Stimulated activated naive B cell treated with anti-CD40 and anti-IgM and Interleukin-4, amounts not matched to agents 10 μg/mL and 1 μg/mL and 100 μg/mL, for 72 hours (primary cell): ENCODE measurements at places on chromosomes 6 and 20.

- no peak for DNase-seq
- H3K36me3 ChIP-seq: peaks cover 9% of the 10 kb centered on the region
- H3K4me3 ChIP-seq: no peak overlapping the region
- H3K27ac ChIP-seq: no peak overlapping the region
- H3K4me1 ChIP-seq: peaks cover 86% of the 10 kb centered on the region
Measured at GRCh38 chr6:157558049-157558448, 177.1 kb downstream of the ZDHHC14 start.

DNA sequence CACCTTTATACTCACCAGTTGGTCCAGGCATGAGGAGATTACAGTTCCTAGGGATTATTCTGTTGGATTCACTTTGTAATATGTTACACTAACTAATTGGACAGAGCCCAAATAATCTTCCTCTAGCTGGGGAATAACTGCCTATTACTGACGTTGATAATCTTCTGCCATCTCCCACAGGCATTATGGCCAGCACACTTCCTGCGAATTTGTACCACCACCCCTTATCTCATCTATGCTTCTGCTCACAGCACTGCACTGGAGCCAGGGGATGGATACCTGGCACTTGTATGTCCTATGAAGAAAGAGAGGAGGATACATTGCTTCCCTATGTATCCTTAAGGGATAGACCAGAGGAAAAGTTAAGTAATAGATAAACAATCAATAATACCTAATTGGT, 494.8 kb upstream of the MAN1A1 start:
- no peak overlapping the region for H3K27ac ChIP-seq
- peaks cover 9% of the 10 kb centered on the region for H3K36me3 ChIP-seq
- no peak overlapping the region for H3K4me3 ChIP-seq
- H3K27me3 ChIP-seq: no peaks in the 10 kb centered on the region
- H3K4me1 ChIP-seq: no peaks in the 10 kb centered on the region

DNA sequence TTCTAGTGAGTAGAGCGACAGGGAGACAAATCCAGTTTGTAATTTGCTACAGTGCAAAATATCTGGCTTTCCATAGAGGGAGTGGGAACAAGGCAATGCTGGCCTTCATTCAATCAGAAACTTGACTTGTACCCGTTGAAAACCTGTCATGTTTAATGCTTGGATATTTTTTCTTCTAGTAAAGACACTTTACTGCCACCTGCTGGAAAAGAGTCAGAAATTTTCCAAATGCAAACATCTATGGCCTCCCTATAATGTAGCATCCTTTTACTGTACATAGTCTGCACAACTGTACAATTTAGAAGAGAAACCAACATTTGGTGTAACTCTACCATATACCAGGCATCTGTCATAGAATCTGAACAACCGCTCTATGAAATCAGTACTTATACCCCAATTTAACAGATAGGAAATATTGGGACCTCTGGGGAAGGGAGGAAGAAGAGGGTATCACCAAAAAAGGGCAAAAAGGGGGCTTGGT, 16.7 kb upstream of the TBC1D20 start:
- H3K4me3 ChIP-seq: no peak overlapping the region
- DNase-seq: peak; percentile 5
- peaks cover 7% of the 10 kb centered on the region for H3K4me1 ChIP-seq
- no peaks in the 10 kb centered on the region for H3K27me3 ChIP-seq
- H3K36me3 ChIP-seq: peaks cover 51% of the 10 kb centered on the region

DNA sequence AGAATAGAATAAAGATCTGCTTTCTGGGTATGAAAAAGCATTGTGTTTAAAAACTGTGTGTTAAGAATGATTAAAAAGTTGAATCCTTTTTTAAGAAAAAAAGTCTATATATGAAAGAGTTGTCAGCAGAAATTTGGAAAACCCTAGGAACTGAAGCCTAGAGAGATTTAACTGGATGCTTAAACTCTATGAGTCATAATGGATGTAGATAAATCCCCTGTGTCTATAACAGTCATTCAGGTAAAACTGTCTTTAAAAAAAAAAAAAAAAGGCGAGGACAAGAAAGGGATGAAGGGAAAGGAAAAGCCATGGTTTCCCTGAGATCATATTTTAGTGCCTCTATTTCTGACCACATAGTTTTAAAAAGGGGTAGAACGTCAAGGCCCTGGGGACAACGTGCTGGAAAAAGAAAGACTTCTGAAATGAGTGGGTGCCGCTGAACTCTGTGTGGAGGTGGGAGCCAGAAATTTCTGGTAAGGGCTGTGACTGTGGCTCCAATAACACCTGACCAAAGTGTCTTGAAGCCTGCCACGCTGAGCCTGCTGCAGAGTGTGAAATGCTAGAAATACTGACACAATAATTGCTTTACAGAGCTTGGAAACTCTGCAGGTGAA, 302.6 kb upstream of the ARID1B start:
- H3K4me1 ChIP-seq: peaks cover 7% of the 10 kb centered on the region
- H3K27ac ChIP-seq: no peak overlapping the region
- DNase-seq: peak; percentile 3
- no peaks in the 10 kb centered on the region for H3K36me3 ChIP-seq

DNA sequence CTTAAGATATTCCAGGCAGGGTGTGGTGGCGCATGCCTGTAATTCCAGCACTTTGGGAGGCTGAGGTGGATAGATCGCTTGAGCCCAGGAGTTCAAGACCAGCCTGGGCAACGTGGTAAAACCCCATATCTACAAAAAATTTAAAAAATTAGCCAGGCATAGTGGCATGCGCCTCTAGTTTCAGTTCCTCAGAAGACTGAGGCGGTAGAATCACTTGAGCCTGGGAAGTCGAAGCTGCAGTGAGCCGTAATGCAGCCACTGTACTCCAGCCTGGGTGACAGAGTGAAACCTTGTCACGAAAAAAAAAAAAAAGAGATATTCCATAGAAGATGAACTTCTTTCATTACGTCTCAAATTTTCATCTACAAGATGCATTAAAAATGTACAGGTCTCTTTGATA, 46.7 kb upstream of the ISM1 start:
- H3K36me3 ChIP-seq: no peaks in the 10 kb centered on the region
- H3K27me3 ChIP-seq: peaks cover 9% of the 10 kb centered on the region
- H3K27ac ChIP-seq: no peak overlapping the region

- peak overlapping the region; percentile 85 for H3K4me3 ChIP-seq
- peak overlapping the region; percentile 89 for H3K27ac ChIP-seq
- peaks cover 20% of the 10 kb centered on the region for H3K27me3 ChIP-seq
- H3K36me3 ChIP-seq: peaks cover 6% of the 10 kb centered on the region
- H3K4me1 ChIP-seq: peaks cover 19% of the 10 kb centered on the region
- DNase-seq: peak; percentile 72
Measured at GRCh38 chr6:27753668-27754407, 158.4 kb downstream of the OR2B2 start.

- no peak overlapping the region for H3K4me3 ChIP-seq
- H3K27ac ChIP-seq: no peak overlapping the region
- no peaks in the 10 kb centered on the region for H3K36me3 ChIP-seq
- H3K27me3 ChIP-seq: peaks cover 33% of the 10 kb centered on the region
- no peaks in the 10 kb centered on the region for H3K4me1 ChIP-seq
- no peak for DNase-seq
Measured at GRCh38 chr6:30979690-30980089, 3.8 kb upstream of the MUC21 start.

DNA sequence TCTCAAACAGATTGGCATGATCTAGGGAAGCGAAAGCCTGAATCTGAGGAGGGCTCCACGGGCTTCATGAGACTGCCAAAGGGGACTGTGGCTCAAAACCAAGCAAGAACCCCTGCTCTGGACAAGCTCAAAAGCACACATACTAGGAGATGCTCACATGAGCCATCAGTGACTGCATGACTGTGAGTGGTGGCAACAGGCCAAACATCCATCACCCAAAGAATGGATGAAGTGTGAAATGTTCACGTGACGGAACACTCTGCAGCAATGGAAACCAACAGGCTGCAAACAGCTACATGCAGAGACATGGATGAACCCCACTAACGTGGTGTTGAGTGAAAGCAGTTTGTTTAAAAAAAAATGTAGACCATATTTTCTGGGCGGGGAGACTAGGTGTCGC, 136.3 kb downstream of the PREX1 start:
- DNase-seq: no peak
- H3K27me3 ChIP-seq: no peaks in the 10 kb centered on the region
- H3K36me3 ChIP-seq: peaks cover 50% of the 10 kb centered on the region
- no peak overlapping the region for H3K4me3 ChIP-seq

- H3K27ac ChIP-seq: no peak overlapping the region
- H3K27me3 ChIP-seq: peaks cover 7% of the 10 kb centered on the region
- no peak for DNase-seq
- peaks cover 16% of the 10 kb centered on the region for H3K36me3 ChIP-seq
Measured at GRCh38 chr6:30350524-30350923, 5.6 kb downstream of the RPP21 start.

GRCh38 chr6:149852180-149852579, 12.0 kb downstream of the LRP11 start:
- no peak for DNase-seq
- H3K4me1 ChIP-seq: peaks cover 20% of the 10 kb centered on the region
- H3K27me3 ChIP-seq: no peaks in the 10 kb centered on the region
- H3K36me3 ChIP-seq: no peaks in the 10 kb centered on the region
- H3K4me3 ChIP-seq: no peak overlapping the region

DNA sequence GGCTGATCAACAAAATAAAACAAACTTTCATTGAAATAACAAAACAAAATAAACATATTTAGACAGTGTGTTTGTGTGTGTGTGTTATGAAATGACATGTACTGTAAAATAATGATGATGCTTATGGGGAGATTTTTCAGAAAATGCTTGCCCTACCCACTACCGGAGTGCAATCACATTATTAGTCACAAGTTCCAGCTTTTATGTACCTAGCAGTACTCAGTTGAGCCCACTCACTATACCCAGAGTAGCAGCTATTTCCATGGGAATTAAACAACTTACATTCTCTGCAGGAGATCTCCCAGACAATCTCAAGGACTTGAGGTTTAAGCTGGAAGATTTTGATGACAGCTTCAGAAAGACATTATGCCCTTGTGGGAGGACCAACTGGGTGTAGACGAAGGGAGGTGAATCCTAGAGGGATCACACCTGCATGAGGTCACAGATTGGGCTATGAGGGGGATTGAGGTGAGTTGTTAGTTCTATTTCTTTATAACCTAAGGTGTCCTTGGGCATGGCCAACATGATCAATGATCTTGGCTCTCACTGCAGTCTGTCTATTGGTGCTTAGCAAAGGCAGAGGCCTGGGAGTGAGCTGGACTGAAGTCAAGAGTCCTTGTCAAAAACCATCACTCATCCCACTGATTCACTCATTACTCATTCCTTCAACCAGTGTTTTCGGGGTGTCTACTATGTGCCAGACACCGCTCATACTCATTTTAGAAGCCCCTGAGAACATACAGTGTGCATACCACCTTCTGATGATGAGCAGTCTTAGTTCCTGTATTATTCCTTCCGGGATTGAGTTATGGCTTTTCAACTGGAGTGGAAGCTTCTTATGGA, 6.7 kb upstream of the CLIC5 start:
- no peak for DNase-seq
- peaks cover 22% of the 10 kb centered on the region for H3K27me3 ChIP-seq
- H3K36me3 ChIP-seq: no peaks in the 10 kb centered on the region
- H3K4me1 ChIP-seq: no peaks in the 10 kb centered on the region
- no peak overlapping the region for H3K4me3 ChIP-seq

- no peak overlapping the region for H3K4me3 ChIP-seq
- no peaks in the 10 kb centered on the region for H3K27me3 ChIP-seq
- DNase-seq: no peak
- no peaks in the 10 kb centered on the region for H3K36me3 ChIP-seq
- H3K27ac ChIP-seq: no peak overlapping the region
- H3K4me1 ChIP-seq: peaks cover 18% of the 10 kb centered on the region
Measured at GRCh38 chr6:156161471-156161870, 615.7 kb upstream of the ARID1B start.

DNA sequence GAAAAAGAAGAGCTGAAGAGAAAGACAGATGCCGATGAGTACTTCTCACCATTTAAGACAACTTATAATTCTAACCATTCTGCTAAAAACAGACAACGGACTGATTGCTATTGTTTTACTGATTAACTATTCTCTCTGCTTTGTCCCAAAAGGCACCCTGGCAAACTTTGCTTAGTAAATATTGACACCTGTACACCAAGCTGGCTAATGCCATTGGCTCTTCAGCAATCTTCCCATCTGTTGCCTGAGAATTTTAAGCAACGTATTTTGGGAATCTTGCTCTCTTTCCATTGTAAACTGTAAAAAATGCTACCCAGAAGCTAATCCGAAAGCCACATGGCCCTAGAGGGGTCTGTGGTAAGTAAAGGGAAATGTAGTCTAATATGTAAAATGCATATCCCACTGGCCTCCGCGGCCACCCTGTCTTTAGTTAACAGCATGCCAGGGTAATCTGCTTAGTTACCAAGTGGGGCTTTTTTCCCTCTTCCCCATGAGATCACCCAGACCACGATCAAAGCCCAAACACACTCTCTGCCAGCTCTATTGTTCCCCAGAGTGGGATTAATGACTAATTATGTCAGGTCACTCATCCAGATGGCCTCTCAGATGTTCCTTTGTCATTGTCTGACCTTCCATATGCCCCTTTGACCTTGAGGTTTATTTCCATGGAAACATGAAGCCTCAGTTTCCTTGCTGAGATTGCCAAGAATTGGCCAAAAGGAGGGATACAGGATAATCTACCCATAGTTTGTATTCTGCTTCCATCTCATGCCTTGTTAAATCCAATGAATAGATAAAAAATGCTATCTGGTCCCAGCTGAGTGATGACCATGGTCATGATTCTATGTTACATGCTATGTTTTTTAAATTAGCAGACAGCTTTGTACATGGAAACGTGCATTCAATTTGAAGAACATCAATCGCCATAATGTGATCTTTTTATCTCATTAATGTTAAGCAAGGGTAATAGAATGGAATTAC, 216.4 kb upstream of the MCHR2 start:
- H3K4me3 ChIP-seq: no peak overlapping the region
- H3K27ac ChIP-seq: no peak overlapping the region
- no peak for DNase-seq
- H3K4me1 ChIP-seq: no peaks in the 10 kb centered on the region
- no peaks in the 10 kb centered on the region for H3K36me3 ChIP-seq

DNA sequence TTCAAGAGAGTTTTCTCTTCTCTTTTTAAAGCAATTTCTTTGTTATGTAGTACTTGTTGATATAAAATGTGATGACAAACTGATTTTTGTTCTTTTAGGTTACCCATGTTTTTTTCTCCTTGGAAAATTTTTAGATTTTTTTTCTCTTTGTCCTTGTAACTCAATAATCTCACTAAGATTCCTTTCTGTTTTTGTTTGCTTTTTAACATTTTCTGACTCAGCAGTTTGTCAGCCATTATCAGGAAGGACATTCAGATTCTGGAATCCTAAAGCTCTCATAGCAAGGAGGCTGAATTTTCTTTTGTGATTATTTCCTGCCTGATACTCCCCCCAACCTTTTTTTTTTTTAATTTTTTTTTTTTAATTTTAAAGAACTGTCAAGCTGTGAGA, 75.2 kb upstream of the CITED2 start:
- DNase-seq: no peak
- no peaks in the 10 kb centered on the region for H3K27me3 ChIP-seq
- H3K27ac ChIP-seq: no peak overlapping the region

DNA sequence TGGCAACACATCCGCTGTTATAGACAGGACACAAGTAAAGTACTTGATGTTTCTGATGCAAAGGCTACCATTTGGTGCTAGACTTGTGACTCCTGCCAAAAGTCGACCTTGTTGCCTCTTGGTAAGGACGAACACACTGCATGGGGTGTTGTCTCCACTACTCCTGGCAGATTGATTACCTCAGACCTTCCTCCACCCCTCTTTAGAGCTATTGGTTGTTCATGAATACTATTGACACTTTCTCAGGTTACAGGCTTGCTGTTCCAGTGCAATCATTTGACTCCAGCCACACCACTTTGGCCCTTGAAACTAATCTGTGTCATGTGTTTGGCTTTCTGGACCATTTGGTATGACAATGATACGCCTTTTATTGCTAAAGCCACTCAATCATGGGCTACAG, 62.3 kb downstream of the TRMT11 start:
- peaks cover 61% of the 10 kb centered on the region for H3K36me3 ChIP-seq
- H3K27me3 ChIP-seq: no peaks in the 10 kb centered on the region
- no peak for DNase-seq
- no peak overlapping the region for H3K4me3 ChIP-seq
- no peaks in the 10 kb centered on the region for H3K4me1 ChIP-seq
